ACHN (cell line): ENCODE measurements at places on chromosomes 2 and 18.

DNA sequence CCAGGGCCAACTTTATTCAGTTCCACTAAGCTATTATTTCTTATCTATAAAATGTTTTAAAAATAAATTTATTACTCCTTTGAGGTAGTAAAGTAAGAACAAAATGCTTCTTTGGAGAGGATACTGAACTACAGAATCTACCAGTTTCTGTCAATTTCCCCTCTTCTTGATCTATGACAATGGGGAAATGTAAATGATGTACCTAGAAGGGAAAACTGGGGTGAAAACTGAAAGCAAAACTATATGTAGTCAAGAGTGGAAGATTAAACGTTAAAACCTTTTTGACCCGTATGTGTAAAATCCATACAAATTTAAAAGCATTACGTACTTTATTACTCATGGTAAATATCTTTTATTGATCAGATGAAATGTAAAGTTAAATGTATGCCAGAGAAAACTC lies 1287.8 kb upstream of the TMEFF2 start:
- no peak for DNase-seq

- DNase-seq = no peak
Measured at GRCh38 chr18:172361-172760, 14.0 kb downstream of the USP14 start.

GRCh38 chr2:166762746-166763145 lies 125.5 kb upstream of the XIRP2 start:
- DNase-seq = no peak

- no peak for DNase-seq
Measured at GRCh38 chr2:137693534-137693933, 270.7 kb upstream of the HNMT start.

DNA sequence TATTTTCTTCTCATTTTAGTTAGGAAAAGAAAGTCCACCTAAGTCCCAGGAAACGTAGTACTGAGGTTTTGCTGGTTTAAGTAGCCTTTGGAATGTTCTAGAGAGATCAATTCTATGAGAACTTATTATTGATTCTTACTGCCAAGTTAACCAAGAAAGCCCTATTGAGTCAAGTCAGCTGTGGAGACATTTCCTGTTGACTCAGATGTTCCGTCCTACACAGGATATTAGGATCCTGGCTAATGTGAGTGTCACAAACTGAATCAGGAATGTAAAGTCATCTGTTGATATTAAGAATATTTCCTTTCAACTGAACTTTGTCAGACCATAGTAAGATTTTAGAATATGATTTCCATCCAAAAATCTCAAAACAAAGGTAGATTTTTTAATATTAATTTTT lies 654.3 kb downstream of the LRRTM4 start:
- peak; percentile 71 for DNase-seq

DNA sequence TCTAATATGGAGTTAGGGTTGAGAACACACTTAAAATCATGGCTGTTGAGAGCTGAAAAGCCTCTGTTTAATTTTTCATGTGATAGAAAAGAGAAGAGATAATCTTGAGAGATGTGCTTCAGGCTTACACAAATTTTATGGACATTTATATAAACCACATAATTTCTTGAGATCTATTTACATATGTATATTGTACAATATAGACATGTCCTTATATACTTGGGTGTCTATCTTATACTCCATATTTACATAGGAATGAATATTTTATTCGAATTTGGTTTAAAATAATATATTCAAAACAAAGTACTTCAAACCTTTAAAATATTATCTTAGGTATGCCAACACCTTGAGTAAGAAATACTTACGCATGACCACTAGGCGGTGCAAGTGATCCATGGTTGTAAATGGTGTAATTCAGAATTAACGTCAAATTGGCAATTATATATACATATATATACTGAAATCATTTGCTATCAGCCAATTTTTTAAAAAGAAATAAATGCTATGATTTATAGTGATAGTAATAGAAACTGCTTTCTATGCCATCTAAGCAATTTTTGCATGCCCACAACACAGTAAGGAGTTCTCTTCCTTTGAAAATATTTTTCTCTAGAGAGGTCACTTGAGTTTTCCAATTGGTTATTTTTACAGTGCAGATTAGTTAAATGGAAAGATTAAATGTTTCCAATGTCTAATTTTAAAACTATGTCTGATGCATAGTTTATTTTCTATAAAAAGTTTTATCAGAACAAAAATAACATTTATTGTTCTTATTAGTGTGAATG lies 37.6 kb upstream of the SPAG16 start:
- peak; percentile 59 for DNase-seq

DNA sequence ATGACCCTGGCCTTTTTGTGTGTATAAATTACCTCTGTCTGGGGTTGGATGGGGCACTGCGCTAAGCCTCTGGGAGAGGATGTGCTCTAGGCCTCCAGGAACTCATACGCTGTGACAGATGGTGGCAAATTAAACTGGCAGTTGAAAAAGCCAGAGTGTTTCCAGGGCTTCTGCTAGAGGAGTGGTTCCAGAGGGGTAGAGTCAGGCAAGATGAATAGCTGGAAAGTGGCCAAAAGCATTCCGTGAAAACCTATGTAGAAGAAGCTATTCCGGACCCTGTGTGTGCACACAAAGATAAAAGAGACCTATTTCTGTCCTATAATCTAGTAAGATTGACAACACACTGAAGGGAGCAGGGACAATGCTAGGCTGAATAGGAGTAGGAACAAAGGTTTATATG lies 84.8 kb downstream of the ACTR3 start:
- no peak for DNase-seq
